Right renal pelvis (tissue), 4 donors: ENCODE measurements at places on chromosomes 16 and 17. TPM values are rescaled to one million over a fixed set of nuclear protein-coding genes. Genes with fewer than 3 reads are reported as not detected.
A peak's percentile ranks its signal among the peaks of the same experiment; 100 is the strongest.

SREBF1 gene
- polyA plus RNA-seq: 48.8 TPM

FCSK gene
- 13.7 TPM for polyA plus RNA-seq

CTRB2 gene
- not detected for polyA plus RNA-seq

CACNA1H gene
- polyA plus RNA-seq: 17.1 TPM

SDR42E2 gene
- 0.22 TPM for polyA plus RNA-seq

CRHR1 gene
- polyA plus RNA-seq: 1.6 TPM

- DNase-seq: peak; percentile 6
Observed at GRCh38 chr17:37570527-37571093, 38.6 kb downstream of the SYNRG start.

- DNase-seq: no peak
Observed at GRCh38 chr16:3118204-3118790, 5.9 kb downstream of the ZNF205 start.

- no peak for DNase-seq
Observed at GRCh38 chr17:63483038-63483437, 6.2 kb downstream of the ACE start.

DNA sequence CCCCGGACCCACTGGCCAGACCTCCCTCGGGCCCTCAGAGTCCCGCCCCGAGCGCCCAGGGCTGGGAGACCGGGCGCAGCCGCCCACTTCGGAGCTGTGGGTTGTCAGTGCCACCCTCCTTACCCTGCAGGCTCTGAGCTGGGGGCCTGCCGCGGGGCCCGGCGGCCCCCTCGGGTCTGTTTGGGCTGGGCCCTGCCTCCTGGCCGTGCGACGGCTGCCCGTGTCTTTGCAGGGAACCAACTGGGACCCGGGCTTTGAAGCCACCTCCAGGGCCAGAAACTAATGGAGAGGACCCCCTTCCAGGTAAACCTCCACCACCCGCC, 443 bp downstream of the TEDC2 start:
- DNase-seq: no peak

DNA sequence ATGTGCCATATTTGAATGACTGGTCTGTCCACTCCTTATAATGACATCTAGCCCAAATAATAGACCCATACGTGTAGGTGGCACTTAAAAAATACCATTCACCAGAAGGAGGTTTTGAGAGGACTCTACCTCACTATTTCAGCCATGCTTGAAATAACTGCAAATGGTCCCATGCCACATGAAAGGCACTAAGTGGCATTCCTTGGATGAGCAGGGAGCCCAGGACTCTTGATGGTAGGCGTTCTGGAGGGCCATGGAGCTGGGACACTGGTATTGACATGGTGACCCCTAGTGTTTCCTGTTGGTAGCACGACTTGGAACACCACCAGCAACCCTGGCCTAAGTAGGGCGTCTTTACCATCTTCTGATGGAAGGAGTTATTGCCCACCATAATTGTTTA, 148.7 kb upstream of the ZFHX3 start:
- no peak for DNase-seq

DNA sequence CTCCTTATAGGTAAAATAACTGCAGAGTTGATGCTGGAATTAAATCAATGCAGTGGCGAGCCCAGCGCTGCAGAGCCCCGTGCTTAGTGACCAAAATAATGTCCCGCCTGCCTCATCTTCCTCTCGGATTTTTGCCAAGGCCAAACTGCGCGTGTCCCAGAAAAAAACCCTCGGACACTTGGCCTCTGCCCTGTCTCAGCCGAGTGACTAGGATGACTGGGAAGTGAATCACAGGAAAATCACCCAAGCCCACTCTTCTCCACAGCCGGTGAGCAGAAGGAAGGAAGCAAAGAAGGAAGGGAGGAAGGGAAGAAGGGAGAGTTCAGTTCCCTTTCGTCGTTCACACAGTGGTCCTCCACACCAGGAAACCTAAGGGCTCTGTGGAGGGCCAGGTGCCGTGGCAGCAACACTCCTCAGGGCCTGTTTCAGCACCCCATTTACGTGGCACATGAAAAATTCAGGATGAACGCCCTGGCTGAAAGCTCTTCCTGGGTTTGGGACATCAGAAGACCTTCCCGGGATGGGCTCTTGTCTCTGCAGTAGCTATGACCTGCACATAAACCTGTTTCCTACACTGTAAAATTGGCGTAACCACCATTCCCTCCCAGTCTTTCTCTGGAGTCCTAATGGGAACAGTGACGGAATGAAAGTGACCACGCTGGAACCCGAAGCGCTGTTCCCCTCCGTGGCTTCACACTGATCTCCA, 25.4 kb upstream of the HOXB13 start:
- DNase-seq: no peak
